ENCODE measurements at places on chromosomes 3 and 15.

DNA sequence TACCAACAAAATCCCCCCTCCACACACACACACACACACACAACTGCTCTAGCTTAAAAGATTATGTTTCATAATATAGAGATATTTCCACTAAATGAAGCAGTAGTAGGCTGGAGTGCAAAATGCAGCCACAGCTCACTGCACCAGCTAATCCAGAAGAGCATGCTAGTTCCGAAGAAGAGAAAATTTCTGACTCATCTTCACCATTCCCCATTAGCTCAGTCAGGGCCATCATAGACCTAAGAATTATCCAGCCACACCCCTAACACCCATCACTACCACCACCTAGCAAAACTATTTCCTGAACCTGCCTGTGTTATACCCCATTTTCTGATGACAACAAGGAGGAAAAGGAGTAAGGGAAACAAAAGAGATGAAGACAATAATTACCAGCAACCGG is 67.1 kb upstream of the UBE2E2 start:
- no peak for DNase-seq

- DNase-seq = no peak
These were observed 48.4 kb downstream of the EOMES start for GRCh38 chr3:27673701-27674100.

DNA sequence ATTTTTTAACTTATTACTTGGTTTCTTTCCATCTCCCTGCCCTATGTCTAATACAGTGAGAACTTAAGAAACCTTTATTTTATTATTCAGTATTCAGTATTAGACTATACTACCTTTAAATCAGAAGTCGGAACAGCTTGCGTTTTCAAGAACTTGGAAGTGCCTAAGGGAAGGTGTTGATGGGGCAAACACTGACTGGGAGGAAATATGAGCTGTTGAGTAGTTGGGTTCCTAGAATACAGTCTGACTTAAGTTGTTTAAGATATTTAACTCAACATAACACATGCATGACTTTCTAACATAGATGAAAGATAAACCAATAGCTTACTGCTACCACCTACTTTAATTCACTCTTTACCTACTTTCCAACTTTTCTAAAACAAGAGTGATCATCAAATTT is 1048.1 kb downstream of the ROBO2 start:
- DNase-seq = no peak

DNA sequence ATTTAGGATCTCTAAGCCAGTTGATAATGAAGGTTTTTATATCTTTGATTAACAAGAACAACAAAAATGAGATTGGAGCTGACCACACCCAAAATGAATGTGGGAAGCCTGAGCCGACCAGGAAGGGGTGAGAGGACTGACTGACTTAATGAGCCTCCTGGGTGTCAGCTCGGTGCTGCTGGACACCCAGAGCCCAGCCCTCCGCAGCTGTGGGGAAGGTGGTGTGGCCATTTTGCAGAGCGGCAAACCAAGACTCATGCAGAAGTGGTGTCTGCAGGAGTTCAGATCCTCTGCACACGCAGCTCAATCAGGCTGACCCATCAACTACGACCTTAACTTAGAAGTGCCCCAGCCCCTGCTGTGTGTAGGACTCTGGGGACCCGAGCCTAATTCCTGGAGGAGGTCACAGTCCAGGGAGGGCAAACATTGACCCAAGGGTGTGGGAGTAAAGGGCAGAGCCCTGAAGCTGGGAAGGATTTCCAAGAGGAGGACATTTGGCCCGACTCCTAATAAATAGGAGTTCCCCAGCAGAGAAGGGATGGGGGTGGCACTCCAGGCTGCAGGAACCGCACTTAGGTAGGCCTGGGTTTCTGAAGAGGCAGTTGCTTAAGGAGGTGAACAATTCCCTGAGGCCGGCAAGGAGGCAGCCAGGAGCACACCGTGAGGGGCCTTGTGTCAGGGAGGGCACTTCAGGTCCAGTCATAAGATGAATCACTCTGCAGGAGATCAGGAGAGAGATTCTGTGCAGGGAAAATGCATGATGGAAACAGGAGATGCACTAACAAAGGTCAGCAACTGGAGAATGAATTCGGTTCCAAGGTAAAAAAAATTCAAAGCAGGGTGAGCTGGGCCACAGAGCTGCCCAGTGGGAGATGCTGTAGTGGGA is 197.1 kb upstream of the TPM1 start:
- DNase-seq = no peak

- no peak for DNase-seq
These were observed 147.4 kb upstream of the SMAD3 start for GRCh38 chr15:66917904-66918448.

- DNase-seq = no peak
These were observed 47.4 kb upstream of the VGLL4 start for GRCh38 chr3:11690863-11691766.

DNA sequence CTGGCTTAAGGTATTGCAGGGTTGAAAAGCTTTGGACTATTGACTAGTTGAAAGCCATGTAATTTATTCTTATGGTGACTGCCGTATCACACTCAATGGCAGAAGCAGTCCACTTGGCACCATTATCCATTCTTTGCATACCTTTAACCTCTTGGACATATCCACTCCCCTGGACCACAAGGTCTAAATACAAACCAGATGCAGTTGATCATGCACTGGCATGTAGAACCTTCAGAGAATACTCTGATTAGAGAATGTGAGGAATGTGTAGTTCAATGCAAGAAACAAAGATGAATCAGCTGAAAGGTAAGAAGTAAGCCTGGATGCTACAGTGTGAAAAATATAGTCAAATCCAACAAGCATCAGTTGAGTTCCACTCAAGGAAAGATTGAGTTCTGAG is 93.1 kb downstream of the FRMD5 start:
- no peak for DNase-seq

DNA sequence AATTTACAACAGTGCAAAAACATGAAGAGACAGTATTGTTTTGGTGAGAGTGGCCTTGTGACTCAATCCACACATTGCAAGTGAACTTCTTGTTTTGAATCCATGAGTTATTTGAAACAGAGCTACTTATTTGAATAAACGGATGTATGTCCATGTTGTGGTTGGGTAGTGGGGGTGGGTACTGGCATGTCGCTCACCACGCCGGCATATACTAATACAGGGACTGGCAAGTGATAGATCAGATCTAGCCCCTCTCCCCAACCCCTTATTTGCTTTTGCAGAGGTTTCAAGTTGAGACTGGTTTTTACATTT is 83.8 kb downstream of the EDEM1 start:
- DNase-seq = no peak

DNA sequence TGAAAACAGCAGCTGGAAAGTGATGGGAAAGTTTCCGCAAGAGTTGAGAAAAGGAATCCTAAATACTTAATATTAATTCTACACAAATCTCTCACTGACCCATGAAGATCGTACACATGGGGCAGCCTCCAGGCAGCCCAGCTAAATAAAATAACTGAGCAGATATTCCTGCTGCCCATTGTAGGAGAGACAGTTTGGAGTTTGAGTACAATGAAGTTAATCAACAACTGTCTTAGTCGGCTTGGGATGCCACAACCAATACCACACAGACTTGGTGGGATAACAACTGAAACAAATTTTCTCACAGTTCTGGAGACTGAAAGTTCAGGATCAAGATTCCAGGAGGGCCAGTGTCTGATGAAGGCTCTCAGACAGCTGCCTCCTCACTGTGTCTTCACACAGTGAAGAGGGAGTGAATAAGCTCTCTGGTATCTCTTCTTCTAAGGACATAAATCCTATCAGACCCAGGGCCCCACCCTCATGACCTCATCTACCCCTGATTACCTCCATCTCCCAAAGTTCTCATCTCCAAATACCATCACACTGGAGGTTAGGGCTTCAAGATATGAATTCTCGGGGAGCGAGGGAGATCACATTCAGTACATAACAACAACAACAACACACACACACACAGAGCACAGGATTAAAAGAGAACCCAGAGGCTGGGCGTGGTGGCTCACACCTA is 9.7 kb downstream of the TRPM7 start:
- DNase-seq = no peak

DNA sequence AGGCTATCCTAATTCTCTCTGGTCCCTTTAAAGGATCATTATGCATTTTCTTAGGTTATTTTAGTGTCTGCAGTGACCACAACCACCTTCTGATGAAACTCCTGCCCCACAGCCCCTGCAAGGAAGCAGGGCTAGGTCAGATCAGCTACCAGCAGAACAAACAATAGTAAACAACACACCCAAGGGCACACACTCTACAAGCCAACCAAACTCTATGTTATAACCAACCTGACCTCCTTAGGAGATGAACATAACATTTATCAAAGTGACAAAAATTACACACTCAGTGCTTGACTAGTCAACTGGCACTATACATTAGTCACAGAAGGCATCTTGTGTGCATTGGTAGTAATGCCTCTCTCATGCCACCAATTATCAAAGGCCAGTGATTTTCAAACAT is 17.3 kb downstream of the DENND6A start:
- no peak for DNase-seq

- no peak for DNase-seq
These were observed 251.6 kb downstream of the RBMS3 start for GRCh38 chr3:29532473-29532872.

GRCh38 chr15:52290800-52291199 is 4.8 kb downstream of the MYO5C start:
- no peak for DNase-seq

GRCh38 chr3:11560746-11561145 is 83.0 kb downstream of the VGLL4 start:
- DNase-seq = no peak

- no peak for DNase-seq
These were observed 117.9 kb downstream of the TCF12 start for GRCh38 chr15:57036352-57036751.

- DNase-seq = no peak
These were observed 1144.5 kb downstream of the TUSC7 start for GRCh38 chr3:117853923-117854668.

GRCh38 chr3:171257251-171258203 is 202.7 kb downstream of the TNIK start:
- DNase-seq = no peak

- peak; percentile 37 for DNase-seq
These were observed 61.0 kb downstream of the SCN5A start for GRCh38 chr3:38588371-38588971.

- no peak for DNase-seq
These were observed 290.0 kb downstream of the TLE3 start for GRCh38 chr15:69807721-69808120.

GRCh38 chr3:7710284-7710683 is 791.3 kb upstream of the LMCD1 start:
- DNase-seq = no peak

DNA sequence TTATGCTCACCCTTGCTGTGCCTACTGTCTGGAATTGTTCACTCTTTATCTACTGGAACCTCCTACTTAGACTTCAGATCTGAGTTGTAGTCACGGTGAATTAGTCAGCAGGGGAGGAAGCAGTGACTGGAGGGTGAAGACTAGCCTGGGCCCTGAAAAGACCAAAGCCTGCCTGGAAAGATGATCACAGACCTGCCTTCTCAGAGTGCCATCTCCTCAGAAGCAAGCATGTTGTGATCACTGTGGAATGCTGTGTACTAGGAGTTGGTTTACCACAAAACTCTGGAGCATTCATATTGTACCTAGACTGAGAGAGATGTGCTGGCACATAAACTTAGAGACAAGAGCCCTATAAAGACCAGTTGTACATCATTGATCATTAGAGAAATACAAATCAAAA is 100.7 kb upstream of the SCN10A start:
- DNase-seq = no peak

DNA sequence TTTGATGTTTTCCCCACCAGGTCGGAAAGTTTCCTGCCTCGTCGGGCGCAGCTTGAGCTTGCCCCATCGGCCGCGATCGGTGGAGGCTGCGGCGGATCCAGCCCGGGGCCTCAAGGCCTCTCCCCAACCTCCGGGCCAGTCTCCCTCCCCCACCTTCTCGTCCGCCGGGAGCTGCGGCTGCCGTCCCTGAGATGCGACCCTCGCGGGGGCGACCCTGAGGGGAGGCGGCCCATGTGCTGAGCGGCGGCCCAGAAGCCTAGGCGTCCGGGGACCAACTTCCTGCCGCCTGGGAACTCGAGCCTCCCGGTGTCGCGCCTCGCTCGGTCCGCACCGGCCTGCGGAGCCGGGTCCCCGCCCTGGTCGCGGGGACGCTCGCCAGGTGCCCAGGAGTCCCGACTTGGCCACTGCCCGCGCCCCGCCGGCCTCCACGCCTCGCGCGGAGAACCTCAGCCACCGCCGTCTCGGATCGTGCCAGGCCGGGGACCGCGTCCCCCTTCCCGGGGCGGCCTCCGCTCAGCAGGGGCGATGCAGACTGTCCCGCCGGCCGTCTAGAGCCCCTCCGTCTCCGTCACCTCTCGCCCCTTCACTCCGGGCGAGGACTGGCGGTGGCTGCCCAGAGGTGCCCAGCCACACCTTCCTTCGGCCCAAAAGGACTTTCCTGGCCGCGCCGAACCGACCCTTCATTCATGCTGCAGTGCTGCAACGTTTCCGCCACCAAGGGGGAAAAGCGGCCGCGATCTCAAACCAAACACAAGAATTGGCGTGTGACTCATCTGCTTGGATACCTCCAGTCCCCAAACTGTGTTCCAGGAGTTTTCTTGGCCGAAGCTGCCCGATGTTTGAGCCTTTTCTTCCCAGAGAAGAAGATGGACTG is 656 bp downstream of the SLMAP start:
- DNase-seq = peak; percentile 65

GRCh38 chr3:52057812-52058495 is 1.6 kb upstream of the DUSP7 start:
- DNase-seq = no peak

- no peak for DNase-seq
These were observed 17.5 kb upstream of the GASK1A start for GRCh38 chr3:42961633-42962032.

DNA sequence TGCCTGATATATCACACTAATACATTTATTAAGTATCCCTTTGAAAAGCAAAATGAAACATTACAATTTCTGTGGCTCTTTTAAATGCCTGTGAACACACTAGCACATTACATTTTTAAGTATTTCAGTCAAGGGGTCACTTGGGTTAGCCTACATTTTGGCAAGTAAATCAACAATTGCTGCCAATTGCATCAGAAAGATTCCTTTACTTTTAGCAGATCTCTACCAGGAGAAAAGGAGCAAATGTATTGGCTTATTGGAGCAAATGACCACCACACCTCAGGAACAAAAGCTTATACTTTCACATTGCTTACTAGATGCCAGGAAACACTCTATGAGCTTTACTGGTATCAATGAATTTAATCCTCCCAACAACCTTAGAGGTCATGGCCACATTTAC is 947.1 kb downstream of the FHIT start:
- no peak for DNase-seq

GRCh38 chr3:114418724-114419543 is 125.1 kb downstream of the TIGIT start:
- DNase-seq = no peak

DNA sequence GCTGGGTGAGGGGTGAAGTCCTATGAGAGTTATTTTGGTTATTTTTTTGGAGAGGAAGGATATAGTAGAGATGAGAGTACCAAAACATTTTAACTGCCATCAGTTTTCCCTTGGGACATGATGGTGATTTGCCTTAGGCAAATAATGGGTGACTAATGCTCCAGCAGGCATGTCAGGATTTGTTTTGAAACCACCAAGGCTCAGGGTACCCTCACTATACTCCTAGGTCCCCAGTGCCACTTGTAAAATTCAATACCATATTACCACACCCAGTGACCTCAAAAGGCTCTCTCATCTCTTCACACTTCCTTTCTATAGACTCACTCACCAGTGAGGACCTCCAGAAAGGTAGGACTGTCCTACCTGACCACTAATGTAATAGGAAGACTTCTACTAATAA is 83.6 kb downstream of the WDR72 start:
- DNase-seq = no peak

All from left lobe of liver (tissue), 2 donors.